AML-193 (cell line): ENCODE measurements at places on chromosomes 7 and 10.

DNA sequence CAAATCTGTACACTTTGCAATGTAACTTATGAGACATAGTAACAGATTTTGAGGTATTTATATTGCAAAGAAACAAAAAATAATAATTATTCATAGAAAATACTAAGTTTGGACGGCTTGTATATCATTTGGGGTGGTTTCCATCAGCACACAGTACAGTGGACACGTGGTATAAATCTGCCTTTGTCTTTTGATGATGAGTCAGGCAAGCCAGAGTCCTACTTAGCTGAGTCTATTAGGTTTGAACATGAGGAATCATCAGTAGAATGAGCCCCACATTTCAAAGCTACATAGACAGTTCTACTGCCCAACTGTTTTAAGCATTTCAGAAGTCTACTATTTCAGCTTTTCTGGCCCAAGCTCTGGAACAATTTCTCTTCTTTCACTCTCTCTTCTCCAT, 803.2 kb downstream of the PHTF2 start:
- no peak for DNase-seq

- no peak for DNase-seq
Measured at GRCh38 chr10:13803566-13804554, 217.1 kb downstream of the PRPF18 start.

GRCh38 chr10:100688201-100688600, 57.2 kb upstream of the PAX2 start:
- DNase-seq: no peak

GRCh38 chr10:98425511-98426352, 10.8 kb upstream of the PYROXD2 start:
- DNase-seq: peak; percentile 37

- no peak for DNase-seq
Measured at GRCh38 chr10:118564652-118565051, 30.8 kb downstream of the PRLHR start.

DNA sequence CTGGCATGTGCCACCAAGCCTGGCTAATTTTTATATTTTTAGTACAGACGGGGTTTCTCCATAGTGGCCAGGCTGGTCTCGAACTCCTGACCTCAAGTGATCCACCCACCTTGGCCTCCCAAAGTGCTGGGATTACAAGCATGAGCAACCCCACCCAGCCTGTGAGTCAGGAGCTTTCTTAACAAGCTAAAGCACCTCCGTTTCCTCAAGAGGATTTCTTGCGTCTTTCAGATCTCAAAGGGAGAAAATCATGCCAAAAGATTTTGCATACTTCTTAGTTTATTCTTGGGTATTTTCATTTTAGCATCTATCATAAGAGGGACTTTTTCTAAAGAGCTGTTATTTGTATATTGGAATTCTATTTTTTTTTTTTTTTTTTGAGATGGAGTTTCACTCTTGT, 47.9 kb upstream of the FOXK1 start:
- DNase-seq: no peak

GRCh38 chr7:4015996-4016395, 666.1 kb upstream of the FOXK1 start:
- no peak for DNase-seq

DNA sequence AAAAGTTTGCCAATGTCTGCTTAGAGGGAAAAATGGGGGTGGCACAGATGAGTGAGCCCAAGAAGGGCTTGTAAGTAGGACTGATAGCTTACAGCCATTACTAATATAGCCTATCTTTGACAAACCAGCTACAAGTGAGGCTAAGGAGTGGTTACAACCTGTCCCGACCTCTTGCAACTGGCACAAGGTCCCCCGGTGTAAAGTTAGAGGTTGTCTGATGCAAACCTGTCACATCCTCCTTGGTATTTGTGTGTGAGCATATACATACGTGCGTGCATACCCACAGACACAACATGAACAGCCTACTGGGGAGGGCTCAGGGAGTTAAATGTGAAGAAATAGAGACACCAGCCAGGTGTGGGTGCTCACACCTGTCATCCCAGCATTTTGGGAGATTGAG, 14.6 kb downstream of the ADAP1 start:
- DNase-seq: no peak

GRCh38 chr7:40437498-40437897, 302.7 kb downstream of the SUGCT start:
- DNase-seq: no peak

GRCh38 chr10:7385114-7385513, 25.7 kb downstream of the SFMBT2 start:
- no peak for DNase-seq

GRCh38 chr7:20513897-20514296, 101.6 kb upstream of the ABCB5 start:
- no peak for DNase-seq

GRCh38 chr7:117171106-117171505, 151.8 kb downstream of the WNT2 start:
- no peak for DNase-seq

- DNase-seq: no peak
Measured at GRCh38 chr7:84372155-84372621, 177.6 kb upstream of the SEMA3A start.

DNA sequence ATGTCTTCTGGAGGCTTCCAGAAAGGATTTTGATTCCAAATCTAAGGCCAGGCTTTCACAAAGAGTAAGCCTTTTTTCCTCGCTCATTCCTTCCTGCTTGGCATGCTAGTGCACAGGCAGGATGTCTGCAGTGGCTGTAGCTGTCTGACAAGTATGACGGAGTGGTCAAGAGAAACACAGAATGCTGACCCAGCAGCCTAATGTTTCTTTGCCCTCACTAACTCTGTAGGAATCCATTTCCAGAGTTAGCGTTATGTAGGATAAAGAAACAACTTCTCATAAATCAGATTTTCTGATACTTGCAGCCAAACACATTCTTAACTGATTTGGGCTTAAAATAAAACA, 190.8 kb upstream of the AGK start:
- no peak for DNase-seq

GRCh38 chr7:80609751-80610150, 28.7 kb upstream of the CD36 start:
- no peak for DNase-seq

- DNase-seq: no peak
Measured at GRCh38 chr7:26898891-26899290, 34.5 kb upstream of the SKAP2 start.

DNA sequence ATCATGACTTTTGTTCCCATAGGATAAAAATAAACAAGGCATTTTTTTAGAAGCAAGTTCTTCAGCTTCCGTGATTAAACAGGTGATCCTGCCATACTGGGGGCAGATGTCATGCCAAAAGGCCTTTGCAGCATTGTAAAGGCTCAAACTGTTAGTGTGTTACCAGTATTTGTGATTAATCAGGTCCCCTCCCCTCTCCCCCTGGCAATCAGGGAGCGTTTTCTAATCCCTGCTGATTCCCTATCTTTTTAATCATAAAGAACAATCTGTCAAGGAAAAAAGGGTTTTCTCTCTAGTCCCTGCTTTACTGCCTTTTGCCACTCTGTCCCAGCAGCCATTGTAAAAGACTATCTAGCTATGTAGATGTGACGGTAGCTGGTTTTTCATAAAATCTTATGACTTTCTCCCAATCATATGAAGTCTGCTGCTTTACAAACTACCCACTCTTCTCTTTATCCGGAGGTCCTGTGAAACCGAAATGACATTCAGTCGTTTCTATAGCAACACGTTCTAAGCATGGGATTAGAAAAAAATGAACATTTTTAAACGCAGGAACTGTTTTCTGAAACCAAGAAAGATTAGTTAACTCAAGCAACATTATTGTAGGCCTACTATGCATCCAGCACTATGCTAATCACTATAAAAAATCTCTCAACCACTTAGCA, 210.9 kb downstream of the RNLS start:
- DNase-seq: no peak

DNA sequence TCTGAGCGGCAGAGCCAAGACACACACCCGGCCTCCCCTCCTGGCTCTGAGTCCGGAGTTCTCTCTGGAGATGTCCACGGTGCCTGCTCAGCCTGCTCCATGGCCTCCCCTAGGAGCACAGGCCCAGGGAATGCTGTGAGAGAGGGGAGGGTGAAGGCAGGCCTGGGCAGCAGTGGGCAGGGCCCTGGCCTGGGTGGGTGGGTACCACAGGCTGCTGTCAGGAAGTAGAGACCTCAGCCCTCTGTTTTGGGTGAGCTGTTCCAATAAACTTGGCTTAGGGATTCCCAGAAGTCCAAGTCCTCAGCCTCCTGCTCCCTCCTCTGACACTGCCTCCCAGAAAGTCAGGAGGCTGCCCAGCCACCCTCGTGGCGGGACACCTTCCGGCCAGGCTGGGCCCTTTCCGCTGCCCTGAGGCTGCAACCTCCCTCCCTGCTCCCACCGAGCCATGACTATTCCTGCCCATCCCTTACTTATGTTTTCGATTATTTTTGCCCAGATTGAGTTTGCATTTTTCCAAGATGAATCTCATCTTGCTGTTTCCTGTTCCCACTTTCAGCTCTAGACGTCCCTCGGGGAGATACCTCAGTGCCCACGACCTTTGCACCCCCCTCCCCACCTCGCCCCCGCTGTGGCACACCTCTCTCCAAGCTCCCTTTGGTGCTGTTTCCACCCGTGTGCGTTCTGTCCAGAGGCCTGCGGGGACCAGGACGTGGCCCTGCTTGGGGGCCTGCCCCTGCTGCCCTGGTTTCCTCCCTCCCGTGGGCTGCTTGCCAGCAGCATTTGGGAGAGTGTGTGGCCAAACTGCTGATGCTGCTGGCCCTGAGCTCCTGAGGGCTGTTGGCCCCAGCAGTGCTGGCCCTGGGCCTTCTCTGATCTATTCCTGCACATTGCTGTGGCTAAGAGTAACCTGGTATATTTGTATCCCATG, 5.8 kb upstream of the POLM start:
- no peak for DNase-seq

DNA sequence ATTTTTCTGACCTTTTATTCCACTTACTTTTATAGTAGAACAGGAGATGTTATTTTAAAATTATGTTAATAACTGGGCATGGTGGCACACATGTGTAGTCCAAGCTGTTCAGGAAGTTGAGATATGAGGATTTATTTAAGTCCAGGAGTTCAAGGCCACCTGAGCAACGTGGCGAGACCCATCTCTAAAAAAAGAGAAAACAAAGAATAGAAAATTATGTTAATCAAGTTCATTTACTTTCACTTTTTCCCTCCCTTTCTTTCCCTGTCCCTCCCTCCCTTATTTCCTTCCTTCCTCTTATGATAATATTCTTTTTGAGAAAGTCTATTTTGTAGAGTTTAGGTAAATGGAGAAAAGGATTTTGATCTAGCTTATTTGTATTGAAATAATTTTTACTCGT, 48.9 kb upstream of the HELLS start:
- no peak for DNase-seq

GRCh38 chr7:146503844-146504243, 387.2 kb downstream of the CNTNAP2 start:
- DNase-seq: no peak

DNA sequence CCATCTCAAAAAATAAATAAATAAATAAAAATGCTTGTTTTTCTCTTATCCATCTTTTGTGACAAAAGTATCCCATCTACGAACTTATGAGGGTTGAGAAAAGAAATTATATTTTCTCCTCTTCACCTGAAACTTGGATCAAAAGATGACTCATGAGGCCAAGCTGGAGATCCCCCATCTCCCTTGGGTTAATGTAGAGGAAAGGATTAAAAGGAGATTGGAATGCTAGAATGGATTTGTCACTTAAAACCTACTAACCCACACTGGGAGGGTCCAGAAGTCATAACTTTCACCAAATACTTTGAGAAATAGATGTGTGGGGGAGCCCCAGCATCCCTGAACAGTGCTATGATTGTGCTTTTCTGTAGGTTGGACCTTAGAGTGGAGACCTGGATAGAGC, 46.3 kb upstream of the PIK3CG start:
- DNase-seq: no peak

- no peak for DNase-seq
Measured at GRCh38 chr7:137078781-137079180, 210.3 kb downstream of the CHRM2 start.

GRCh38 chr7:111339006-111339405, 223.3 kb downstream of the IMMP2L start:
- DNase-seq: no peak

DNA sequence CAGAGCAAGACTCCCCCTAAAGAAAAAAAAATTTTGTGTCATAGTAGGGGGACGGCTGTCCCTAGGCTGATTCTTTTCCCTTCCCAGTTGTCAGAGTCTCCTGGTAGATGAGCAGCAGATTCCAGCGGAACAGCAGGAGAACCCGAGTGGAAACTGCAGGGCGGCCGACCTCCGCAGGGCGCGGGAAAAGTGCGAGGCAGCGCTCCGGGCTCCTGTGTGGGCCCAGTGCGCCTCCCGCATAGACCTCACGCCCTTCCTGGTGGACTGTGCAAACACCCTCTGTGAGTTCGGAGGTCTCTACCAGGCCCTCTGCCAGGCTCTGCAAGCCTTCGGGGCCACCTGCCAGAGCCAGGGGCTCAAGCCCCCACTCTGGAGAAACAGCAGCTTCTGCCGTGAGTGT, 46.0 kb downstream of the ZAN start:
- DNase-seq: no peak

DNA sequence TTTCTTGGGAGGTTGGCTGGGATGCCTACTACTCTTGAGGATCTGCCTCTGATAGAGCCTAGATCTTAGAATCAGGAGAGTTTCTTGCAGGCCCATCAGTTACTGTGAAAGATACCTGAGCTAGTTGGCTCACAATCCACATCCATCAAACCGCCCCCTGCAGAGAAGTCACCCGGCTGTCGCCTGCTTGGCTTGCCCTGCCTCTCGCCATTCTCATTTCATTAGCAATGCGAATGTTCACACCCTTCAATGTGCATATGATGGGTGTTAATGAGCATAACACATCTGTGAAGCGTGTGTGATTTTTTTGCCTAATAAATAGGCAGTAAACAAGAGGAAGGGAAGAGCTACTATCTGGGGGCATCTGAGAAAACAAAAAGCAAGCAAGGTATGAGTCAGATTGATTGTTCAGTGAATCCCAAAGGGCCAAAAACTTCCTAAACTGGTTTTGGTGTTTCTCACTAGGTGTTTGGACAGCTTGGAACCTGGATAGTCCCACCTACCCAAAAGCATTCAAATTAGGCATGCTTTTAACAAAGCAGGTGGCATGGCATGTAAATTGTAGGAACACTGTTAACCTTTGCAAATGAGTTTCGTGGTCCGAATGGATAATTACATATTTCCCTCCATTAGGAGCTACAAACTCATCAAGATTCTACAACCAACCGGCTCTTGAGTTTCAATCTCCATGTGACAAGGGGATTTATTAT, 272.3 kb upstream of the C7orf33 start:
- DNase-seq: no peak

DNA sequence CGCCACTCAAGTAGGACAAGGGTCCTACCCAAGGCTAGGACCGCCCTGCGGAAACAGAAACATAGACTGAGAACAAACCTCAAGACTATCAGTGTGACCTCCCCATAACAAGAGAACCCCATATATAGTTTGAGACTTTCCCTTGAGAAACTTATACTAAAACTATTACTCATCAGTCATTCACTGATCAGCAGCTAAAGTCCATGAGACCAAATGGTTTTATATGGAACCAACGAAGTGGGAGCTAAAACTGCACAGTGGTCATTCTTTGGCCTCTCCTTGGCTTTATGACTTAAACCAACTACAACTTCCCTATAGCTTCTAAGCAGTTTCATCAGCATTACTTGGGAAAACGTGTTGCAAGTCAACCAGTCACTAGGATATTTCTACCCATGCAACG, 13.7 kb upstream of the ZSCAN21 start:
- DNase-seq: no peak
